Esophagus muscularis mucosa (tissue), 4 donors: ENCODE measurements at places on chromosomes 7 and 10. TPM values are rescaled to one million over a fixed set of nuclear protein-coding genes. Genes with fewer than 3 reads are reported as not detected.

The CYP2W1 gene
- total RNA-seq = 0.23 TPM

DNA sequence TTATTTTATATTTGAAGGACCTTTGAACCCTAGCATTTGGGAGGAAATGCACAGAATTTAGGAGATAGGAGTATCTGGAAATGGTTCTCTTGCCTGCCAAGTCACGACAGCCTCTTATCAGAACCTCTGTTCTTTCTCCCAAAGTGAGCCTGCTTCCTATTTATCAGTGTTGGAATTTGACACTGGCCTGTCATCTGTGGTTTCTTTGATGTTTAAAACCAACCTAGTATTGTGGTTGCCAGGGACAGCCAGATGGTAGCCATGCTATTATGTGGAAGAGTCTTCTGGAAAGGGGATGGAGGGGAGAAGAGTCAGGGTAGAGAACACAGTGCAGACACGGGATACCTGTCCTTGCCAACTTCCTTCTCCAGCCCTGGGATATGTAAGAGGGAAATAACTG is 21.1 kb downstream of the ZNF282 start:
- H3K36me3 ChIP-seq = peaks cover 100% of the 10 kb centered on the region
- H3K4me3 ChIP-seq = no peak overlapping the region
- H3K27ac ChIP-seq = no peak overlapping the region
- no peak for DNase-seq

- no peaks in the 10 kb centered on the region for H3K36me3 ChIP-seq
- H3K27ac ChIP-seq = no peak overlapping the region
- H3K4me1 ChIP-seq = no peaks in the 10 kb centered on the region
- DNase-seq = no peak
These were observed 20.8 kb upstream of the PRTFDC1 start for GRCh38 chr10:24973163-24973562.

- DNase-seq = no peak
- no peak overlapping the region for H3K27ac ChIP-seq
- peaks cover 18% of the 10 kb centered on the region for H3K4me1 ChIP-seq
- H3K27me3 ChIP-seq = no peaks in the 10 kb centered on the region
- no peak overlapping the region for H3K4me3 ChIP-seq
These were observed 70.4 kb downstream of the ASB13 start for GRCh38 chr10:5595994-5596471.

DNA sequence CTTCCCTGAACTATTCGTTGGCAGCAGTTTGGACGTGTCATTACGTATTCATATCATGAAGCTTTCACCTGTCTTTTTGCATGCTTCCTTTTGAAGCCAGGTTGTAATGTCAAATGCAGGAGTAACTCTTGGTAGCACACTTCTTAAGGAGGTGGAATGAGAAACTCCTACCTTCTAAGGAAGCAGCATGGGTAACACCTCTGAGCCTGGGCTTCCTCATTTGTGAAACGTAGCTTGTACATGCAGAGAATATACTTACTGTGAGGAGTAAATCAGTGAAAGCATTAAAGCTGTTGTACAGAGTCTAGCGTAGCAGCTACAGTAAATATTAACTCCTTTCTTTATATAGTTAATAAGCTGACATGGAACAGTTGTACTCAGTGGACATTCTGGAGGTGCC is 21.1 kb downstream of the CUL1 start:
- no peak for DNase-seq
- H3K36me3 ChIP-seq = no peaks in the 10 kb centered on the region
- peaks cover 85% of the 10 kb centered on the region for H3K4me1 ChIP-seq

DNA sequence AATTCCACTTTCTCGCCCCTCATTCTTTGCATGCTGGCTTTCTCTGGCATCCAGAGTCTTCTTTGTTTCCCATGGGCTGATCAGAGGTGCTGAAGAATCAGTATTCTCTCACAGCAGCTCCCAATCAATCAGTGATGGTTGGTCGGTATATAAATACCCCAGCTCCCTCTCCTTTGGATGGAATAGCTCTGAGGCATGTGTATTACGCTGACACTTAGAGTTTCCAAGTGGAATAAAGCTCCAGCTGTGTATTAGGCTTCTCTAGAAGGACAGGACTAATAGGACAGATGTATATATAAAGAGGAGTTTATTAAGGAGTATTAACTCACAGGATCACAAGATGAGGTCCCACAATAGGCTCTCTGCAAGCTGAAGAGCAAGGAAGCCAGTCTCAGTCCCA is 218.3 kb upstream of the GRB10 start:
- DNase-seq = peak; percentile 31
- no peak overlapping the region for H3K27ac ChIP-seq
- H3K27me3 ChIP-seq = no peaks in the 10 kb centered on the region
- no peak overlapping the region for H3K4me3 ChIP-seq

- no peak for DNase-seq
- H3K27ac ChIP-seq = no peak overlapping the region
- H3K36me3 ChIP-seq = peaks cover 92% of the 10 kb centered on the region
- H3K4me1 ChIP-seq = no peaks in the 10 kb centered on the region
These were observed 90.2 kb downstream of the UBE3C start for GRCh38 chr7:157228864-157229422.

- peaks cover 45% of the 10 kb centered on the region for H3K4me1 ChIP-seq
- H3K27ac ChIP-seq = peak overlapping the region; percentile 5
- no peak overlapping the region for H3K4me3 ChIP-seq
- peaks cover 62% of the 10 kb centered on the region for H3K36me3 ChIP-seq
- no peaks in the 10 kb centered on the region for H3K27me3 ChIP-seq
These were observed 50.1 kb downstream of the NOD1 start for GRCh38 chr7:30428246-30429155.
